ENCODE measurements at places on chromosomes 11 and 22.

GRCh38 chr11:113818426-113818825, 38.8 kb downstream of the CLDN25 start:
- DNase-seq = peak; percentile 12

GRCh38 chr11:132620423-132620822, 911.9 kb downstream of the OPCML start:
- no peak for DNase-seq

DNA sequence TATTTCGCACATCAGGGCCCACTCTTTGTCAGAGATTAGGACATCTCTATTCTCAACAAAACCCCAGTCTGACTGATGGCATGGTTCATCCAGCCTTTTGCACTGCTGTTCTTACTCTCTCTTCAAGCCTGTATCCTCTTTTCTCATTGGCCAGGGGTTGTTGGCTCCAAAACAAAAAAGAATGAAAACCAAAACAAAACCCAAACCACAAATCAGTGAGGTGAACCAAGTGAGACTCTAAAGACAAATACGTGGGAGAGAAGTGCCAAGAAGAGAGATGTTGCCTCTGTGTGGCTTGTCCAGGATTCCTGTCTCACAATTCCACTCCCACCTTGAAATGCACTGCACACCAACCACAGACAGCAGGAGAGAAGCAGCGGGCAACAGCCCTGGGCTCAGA, 278.9 kb upstream of the NARS2 start:
- no peak for DNase-seq

GRCh38 chr22:40552070-40552469, 84.4 kb downstream of the MRTFA start:
- DNase-seq = no peak

GRCh38 chr22:19761725-19762567, 1.4 kb downstream of the TBX1 start:
- no peak for DNase-seq

- no peak for DNase-seq
Measured at GRCh38 chr11:79353706-79354105, 87.1 kb downstream of the TENM4 start.

- no peak for DNase-seq
Measured at GRCh38 chr11:13952221-13952620, 10.3 kb upstream of the SPON1 start.

DNA sequence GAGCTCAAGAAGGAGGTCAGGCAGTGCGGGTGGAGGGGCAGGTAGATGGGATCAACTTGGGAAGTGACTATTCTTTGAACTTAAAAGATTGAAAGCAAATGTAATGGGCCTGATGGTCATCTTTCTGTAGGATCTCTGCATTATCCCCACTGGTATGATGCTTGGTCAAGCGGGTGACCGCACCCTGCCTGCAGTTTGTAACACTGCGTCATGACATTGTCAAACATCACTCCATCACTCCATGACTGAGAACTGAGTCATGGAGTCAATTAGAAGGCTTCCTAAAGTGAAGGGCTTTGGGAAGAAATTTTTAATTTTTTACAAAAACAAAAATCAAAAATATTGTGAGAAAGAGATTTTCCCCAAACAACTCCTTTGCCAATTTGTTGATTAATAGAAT, 62.4 kb upstream of the BMAL1 start:
- DNase-seq = peak; percentile 83

- no peak for DNase-seq
Measured at GRCh38 chr11:117220568-117220967, 11.3 kb downstream of the PCSK7 start.

- DNase-seq = no peak
Measured at GRCh38 chr22:44220727-44221680, 40.3 kb downstream of the PARVG start.

DNA sequence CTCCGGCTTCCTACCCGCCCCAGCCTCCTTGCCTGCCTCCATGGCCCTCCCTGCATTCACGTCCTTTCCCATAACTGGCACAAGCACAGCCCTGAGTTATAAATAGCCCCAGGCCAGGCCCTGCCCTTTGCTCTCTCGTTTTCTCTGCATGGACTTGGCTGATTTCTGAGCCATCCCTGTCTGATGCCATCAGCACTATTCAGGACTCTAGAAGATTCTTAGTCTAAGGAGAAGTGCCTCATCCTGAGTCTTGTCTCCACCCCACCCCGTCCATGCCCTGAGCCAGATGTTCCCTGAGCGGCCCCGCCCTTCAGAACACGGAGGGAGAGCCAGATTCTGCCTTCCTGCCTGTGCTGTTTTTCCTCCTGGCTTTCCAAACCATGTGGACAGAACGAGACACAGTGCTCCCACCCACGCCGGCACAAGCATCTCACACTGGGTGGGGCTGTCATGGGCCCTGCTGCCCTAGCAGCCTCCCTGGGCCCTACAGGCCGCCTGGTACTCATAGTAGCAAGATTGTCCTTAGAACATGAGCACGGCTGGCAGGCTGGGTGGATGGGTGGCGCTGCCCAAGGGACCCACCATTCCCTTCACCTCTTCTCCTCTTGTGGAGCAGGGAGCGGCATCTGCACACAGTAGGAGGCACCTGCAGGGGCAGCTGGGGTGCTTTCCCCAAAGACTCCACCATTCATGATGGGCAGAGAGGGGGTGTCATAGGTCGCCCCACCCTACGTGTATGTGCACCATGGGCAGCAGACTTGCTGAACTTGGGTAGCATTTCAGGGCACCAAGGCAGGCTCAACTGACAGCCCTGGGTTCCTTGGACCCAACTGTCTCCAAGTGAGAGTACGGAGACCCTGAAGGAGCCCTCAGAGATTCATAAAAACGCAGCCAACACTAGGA, 76.9 kb downstream of the BCR start:
- no peak for DNase-seq

- DNase-seq = no peak
Measured at GRCh38 chr11:32953700-32954099, 61.1 kb downstream of the QSER1 start.

DNA sequence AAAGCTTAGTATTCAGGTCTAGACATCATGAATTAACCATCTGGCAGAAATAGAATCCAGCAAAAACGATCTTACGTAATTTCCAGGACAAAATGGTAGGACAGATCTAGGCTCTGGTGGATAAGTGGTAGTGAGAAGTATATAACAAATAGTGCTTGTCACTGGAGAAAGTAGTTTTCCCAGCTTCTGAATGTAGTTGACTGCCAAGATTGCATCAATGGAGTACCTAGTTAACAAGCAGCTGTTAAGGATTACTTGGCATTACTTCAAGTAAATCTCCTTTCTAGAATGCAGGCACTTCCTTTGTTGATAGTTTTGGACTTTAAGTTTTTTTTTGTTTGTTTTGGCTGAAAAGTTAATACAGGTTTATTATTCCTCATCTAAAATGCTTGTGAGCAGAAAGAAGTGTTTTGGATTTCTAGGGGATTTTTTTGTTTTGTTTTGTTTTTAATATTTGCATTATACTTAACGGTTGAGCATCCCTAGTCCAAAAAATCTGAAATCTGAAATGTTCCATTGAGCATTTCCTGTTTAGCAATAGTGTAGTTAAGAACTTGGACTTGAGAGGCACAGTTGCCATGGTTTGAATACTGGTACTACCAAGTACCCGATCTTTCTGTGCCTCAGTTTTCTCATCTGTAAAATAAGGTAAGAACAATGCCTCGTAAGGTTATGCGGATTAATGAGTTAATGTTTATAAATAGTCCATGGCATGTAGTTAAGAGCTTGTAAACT, 20.3 kb downstream of the FAM118B start:
- DNase-seq = peak; percentile 75

DNA sequence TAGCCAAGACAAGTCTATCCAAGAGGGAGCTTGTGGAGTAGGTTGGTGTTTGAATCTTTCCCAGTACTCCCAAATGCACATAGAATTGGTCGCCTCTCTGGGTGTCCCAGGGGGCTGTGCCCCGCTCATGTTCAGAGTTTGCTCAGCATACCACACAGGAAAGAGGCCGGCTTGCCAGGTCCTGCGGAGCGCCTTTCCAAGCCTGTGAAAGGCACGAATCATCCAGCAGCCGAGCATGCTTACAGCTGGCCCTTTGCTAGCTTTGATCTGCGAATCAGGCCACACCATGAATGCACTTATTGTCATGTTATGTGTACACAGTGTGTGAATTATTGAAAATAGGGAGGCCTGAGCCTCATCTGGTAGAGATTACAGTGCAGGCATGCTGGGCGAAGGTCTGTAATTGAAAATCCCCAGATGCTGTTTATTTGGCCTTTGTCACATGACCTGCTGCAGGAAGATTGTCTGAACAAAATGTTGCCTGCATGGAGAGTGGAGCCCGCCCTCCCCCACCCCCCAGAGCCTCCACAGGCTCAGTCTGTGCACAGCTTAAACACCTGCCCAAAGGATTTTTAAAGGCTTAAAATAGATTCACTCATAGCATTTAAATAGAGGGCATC, 163.3 kb upstream of the RASSF10 start:
- DNase-seq = peak; percentile 43

- peak; percentile 46 for DNase-seq
Measured at GRCh38 chr11:765025-765801, 12.1 kb downstream of the GATD1 start.

DNA sequence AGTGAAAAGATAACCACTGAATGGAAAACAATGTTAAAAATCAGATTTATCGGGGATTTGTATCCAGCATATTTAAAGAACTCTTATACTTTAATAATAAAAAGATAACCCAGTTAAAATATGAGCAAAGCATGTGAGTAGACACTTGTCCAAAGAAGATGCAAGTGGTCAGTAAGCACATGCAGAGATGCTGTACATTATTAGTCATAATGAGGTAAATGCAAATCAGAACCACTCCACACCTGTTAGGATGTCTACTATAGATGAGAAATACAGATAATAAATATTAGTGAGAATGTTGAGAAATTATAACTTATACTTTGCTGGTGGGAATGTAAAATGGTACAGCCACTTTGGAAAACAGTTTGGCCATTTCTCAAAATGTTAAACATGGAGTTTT, 28.0 kb downstream of the QSER1 start:
- no peak for DNase-seq

GRCh38 chr22:48900327-48900597, 927.4 kb downstream of the BRD1 start:
- no peak for DNase-seq
